ENCODE measurements at places on chromosomes 4 and X.

DNA sequence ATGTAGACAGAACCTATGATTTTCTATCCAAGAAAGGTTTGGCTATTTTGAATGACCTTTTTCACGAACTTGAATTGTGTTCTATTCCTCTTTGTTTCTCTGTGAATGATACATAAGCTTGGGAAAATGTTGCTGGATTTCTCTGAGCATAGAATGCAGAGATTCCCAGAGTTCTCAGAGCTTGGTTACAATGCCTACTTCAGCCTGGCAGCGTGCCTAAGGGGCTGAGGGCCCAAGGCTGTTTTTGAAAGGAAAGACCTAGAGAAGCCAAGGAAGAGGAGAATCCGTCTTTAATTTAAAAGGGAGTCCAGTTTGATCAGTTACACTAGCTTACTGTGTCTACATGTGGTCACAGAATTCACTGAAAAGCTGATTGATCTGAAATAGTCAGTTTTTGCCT lies 55.3 kb upstream of the CXorf51B start:
- no peak for DNase-seq

DNA sequence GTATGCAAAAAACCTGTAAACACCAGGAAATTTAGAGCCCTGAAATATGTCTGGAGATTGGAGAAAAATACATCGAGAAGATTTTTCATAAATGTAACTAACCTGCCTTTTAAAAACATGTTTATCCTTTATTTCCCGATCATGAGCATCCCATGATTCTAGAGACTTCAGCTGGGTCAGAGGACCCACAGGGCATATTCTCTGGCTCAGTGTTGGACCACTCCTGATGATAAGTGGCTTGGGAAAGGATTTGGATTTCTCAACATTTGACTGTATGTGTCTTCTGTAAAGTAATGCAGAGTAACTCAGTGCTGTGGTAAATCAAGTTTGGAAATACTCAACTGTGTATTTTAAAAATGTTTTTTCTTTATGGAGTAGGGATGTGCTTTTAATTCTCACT lies 40.0 kb upstream of the ANK2 start:
- DNase-seq: no peak

DNA sequence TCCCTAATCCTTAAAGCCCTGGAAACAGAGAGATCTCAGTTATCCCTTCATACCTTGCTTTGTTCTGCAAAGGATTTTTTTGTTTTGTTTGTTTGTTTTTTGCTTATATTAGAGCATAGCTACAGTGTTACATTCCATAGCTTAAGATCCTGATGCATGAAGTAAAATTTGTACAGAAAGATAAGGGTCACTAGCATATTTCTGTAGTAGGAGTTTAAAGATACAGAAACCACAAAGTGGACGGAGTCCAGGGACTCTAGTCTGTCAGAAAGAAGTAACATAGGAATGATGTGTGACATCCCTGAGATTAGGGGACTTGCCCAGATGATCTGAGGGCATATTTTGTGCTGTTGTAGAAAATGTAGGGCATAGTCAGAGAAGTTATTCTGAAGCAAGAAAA lies 151.9 kb upstream of the PLAC1 start:
- DNase-seq: no peak

DNA sequence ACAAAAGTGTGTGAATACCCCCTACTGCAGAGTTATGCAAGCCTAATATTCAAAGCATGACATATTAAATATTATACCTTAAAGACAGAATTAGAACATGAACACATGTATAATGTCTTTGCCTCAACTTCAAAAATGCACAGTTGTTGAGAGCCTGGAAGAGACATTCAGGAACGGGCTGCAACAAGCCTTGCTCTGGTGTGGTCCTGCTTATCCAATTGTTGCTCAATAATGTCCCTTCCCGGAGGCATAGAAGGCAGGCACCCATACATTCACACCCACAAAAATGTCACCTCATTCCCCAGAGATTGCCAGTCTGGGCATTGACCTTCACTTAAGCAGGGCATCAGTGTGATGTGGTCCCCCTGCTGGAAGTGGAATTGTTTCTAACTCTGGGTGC lies 238.8 kb downstream of the CBR4 start:
- no peak for DNase-seq

DNA sequence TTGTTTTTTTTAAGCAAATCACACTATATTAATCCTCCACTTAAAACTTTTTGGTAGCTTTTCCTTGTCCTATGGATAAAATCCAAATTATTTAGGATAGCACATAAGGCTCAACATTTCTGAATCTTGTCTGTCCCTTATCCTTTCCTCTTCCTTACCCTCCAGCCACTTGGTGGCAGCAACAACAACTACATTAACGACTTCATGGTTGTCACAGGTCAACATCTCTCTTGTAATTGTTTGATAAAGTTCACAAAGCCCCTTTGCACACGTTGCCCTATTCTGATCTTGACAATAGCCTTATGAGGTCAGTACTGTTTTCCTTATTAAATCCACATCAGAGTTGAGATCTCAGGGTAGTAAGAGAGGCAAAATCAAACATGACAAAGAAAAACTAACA lies 269.0 kb upstream of the PABPC4L start:
- no peak for DNase-seq

DNA sequence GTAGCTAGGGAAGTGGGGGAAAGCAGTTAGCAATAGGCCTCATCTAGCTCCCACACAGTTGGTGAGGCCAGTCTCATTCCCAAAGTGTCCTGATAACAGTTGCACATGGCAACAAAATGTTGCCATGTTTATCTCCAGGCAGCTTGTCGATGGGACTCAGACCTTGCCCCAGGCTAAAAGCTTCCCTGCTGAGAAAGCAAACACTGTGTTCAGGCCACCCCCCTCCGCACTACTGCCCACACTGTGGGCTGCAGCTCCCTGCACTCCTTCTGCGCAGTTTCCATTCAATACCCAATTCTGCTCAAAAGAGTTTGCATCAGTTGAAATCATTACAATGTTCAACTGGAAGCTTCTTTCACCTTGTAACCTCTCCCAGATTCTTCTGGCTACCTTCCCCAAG lies 287.8 kb upstream of the GK2 start:
- no peak for DNase-seq

DNA sequence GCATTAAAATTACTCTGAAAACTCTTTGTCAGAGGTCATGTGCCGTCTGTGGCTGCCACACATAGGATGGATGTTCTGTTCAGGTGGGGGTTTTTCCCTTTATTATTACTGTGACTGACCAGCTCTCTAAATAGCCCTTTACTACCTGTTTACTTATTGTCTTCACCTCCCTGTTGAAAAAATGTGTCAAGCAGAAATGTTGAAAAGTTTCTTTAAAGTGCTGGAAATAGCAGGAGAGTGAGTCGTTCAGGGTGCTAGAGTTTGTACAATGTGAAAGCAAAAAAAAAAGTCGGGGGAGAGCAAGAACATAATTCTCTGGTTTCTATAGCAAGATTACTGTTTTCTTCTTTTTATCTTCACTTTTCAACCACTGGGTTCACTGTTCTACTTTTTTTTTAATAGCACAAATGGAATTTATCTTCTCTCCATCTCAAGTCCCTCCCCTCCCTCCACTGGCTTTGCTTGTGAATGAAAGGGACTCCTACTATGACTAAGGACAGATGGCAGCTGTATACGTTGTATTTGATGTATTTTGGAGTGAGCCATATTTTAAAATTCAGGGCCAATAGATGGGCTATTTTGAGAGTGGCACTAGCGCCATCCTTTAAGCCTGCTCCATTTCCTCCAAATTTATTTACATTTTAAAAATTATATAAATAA lies 33.3 kb downstream of the ARX start:
- no peak for DNase-seq

GRCh38 chr4:26839016-26839415 lies 21.6 kb upstream of the STIM2 start:
- DNase-seq: no peak

- DNase-seq: no peak
These were observed 86.3 kb downstream of the KLHL8 start for GRCh38 chr4:87134122-87134521.

GRCh38 chrX:9285342-9285771 lies 179.5 kb upstream of the TBL1X start:
- DNase-seq: no peak
